Fibroblast of skin of right biceps (primary cell): ENCODE measurements at places on chromosomes 2 and 18.

GRCh38 chr18:40841063-40841462 lies 1114.0 kb upstream of the PIK3C3 start:
- no peak for DNase-seq

- DNase-seq = no peak
Measured at GRCh38 chr2:108450863-108451262, 1.9 kb downstream of the GCC2 start.

DNA sequence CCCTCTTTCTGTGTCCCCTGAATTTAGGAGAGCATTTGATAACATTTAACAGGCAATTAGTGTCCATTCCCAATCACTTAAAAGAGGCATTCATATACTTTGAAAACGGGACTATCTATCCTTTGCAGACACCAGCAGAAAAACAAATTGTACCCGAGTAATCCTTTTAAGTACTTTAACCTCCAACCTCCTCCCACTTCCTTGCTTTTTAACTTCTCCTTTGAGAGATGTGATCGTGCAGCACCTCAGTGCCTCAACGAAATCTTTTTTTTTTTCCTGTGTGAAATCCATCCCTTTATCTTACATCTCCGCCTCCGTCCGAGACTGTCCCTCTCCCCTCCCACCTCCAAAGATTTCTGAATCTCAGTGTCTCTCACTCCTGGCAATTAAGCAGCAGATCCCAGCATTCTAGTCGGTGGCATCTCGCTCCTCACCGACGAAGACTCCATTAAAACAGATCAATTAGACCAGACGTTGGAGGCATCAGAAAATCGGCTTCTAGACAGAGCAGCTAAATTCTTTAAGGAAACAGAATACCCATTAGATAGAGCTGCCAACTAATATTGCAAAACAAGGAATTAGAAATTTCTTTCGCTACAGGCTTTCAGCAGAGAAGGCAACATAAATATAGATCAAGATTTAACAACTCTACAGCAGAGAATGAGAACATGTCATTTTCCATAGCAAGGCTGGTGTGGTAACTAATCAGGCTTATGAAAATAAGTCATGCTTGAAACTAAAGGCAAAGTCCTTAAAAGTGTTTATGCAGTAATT lies 1.9 kb upstream of the TMEFF2 start:
- DNase-seq = no peak

DNA sequence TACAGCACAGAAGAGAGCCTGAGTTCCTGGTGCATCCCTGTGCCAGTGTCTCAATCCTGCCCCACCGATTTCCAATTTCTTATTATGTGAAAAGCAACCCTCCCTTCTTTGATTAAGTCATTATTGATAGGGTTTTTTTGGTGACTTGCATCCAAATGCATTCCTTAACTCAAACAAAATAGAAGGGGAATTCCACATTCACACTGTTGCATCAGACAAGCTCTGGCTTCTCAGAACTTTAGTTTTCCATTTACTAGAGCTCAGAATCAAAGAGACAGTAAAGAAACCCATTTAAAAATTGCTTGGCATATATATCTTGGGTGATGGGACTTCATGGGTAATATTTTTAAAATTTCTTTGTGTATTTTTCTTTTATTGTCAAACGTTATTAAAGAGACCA lies 13.8 kb upstream of the TMEM200C start:
- DNase-seq = no peak

DNA sequence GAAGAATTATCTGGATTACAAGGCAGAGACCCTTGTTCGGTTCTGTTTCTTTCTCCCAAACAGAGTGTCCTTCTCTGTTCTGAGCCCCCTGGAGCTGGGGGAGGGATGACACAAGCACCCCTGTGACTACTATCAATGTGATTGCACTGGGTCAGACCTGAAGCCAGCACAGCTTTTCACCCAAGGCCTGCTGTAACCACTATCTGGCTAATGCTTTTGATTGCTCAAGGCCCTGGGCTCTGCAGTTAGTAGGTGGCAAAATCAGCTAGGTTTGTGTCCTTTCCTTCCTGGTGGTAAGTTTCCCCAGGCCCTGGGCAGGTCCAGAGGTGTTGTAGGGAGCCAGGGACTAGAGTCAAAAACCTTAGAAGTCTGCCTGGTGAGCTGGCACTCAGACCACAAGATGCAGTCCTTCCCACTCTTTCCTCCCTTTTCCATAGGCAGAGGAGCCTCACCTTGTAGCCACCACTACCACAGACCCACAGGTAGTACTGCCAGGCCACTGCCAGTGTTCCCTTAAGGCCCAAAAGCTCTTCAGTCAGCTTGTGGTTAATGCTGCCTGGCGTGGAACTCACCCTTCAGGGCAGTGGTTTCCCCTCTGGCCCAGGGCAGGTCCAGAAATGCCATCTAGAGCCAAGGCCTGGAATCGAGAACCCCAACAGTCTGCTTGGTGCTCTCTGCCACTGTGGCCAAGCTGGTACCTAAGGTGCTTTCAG lies 83.0 kb downstream of the FAM117B start:
- DNase-seq = no peak

- DNase-seq = no peak
Measured at GRCh38 chr2:29372185-29372584, 257.0 kb downstream of the CLIP4 start.

DNA sequence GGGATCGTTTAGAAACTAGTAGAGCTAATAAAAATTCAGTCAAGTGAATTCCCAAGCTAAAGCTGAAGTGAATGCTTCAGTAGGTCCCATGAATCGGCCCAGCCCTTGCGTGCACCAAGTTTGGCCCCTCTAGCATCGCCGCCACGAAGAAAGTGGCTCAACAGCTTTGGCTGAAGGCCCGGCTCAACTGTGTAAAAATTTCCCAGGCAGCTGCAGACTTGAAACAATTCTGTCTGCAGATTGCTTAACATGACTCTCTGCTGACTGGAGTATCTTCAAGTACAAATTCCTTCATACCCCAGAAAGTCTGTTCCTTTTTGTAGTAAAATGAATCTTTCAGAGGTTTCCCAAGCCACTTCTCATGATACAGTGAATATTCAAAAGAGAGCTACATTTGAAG lies 32.7 kb downstream of the ALMS1 start:
- peak; percentile 75 for DNase-seq

- DNase-seq = no peak
Measured at GRCh38 chr2:25445464-25445863, 103.7 kb upstream of the DNMT3A start.

DNA sequence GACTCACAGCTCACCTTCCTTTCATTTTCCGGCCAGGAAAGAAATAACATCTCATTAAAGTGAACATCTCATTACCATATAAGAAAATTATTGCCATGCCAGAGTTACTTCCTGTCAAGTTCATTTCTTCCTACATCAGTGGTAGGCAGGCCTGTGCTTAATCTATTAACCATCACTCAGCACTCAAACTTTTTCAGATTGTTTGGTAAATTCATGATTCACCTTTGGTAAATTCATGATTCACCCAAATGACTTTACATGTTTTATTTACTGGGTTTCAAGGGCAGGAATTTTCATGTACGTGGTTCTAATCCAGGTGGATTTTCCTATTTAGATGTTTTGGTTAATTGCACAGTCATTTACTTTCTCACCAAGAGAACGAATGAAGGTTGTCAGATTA lies 116.5 kb downstream of the CSRNP3 start:
- DNase-seq = no peak

DNA sequence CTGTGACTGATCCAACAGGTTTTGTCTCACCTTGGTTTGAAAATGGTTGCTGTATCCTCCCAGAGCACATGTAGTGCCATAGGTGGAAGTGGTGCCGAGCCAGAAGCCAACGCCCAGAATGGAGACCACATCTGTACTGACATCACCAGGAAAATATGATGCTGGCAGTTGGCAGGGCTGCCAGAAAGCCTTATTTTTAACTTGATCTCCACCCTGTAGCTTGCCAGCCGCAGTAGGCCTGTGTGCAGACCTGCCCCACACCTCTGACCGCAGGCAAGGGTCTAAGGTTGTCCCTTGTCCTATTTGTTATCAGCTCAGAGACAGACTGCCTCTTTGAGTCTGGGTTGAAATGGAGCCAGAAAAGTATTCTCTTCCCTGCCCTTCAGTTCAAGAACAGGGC lies 123.5 kb upstream of the EML6 start:
- DNase-seq = no peak

- peak; percentile 26 for DNase-seq
Measured at GRCh38 chr2:75053484-75054112, 95.2 kb downstream of the POLE4 start.

- DNase-seq = no peak
Measured at GRCh38 chr2:218429911-218430692, 11.2 kb downstream of the VIL1 start.

- DNase-seq = no peak
Measured at GRCh38 chr2:70716131-70716743, 51.8 kb downstream of the ADD2 start.

DNA sequence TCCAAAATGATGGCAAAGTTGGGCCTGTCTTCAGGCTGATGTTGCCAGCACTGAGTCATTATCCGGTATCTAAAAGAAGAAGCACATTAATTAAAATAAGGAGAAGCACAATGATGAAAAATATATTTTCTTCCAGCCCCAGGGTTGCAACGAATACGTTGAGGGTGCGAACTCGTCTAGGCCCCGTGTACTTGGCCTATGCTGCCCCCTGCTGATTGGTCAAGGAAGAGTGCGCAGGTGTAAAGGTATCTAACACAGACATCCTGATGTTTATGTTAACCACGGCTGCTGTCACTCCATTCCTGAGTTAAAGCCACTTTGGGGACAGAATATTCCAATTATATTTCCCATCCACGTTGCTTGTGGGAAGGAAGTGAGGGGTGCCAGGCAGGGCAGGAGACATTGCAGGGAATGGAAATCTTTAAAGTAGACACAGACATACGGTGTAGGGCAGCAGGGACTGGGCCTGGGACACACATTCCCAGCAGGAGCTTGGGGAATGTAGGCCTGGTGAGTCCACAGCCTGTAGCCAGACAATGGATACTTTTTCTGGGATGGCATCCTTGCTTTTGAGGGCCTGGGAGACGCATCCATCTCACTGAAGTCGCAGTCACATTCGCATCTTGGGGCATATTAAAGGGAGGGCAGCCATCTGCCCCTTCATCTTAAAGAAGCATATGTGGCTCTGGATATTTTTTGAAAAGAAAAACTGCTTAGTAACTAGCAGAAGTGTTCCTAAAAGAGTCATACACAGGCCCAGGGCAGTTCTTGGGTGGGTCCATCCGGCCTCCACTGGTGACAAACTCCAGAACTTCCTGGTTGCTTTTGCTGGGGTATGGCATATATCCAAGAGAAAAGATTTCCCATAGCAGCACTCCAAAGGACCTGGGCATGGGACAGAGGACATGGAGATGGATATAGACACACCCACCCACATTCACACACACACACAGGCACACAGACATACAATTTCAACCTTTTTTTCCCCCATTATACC lies 81.9 kb downstream of the CLIP4 start:
- peak; percentile 63 for DNase-seq

DNA sequence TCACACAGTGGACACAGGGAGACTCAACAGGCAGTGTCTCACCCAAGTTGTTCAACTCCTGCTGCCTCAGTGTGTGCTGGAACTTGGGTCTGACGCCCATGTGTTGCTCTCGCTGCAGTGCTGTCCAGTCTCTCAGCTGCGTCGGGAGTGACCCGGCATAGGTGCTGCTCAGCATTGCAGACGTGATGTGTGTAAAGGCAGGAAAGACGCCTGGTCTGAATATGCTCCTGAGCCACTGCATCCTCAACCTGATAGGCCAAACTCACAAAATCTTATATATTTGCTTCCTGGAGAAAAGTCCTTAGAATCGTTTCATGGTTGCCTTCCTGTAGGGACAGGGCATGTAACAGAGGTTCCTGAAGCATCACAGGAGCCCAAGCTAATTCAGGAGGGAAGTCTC lies 152.9 kb downstream of the INSIG2 start:
- no peak for DNase-seq
